ENCODE measurements at places on chromosomes 1 and 21.

GRCh38 chr1:31587720-31588423, 11.6 kb downstream of the TINAGL1 start:
- DNase-seq: peak; percentile 71

GRCh38 chr1:24564695-24565094, 8.8 kb downstream of the NCMAP start:
- DNase-seq: no peak

- no peak for DNase-seq
Observed at GRCh38 chr1:62989497-62989896, 205.6 kb downstream of the ATG4C start.

DNA sequence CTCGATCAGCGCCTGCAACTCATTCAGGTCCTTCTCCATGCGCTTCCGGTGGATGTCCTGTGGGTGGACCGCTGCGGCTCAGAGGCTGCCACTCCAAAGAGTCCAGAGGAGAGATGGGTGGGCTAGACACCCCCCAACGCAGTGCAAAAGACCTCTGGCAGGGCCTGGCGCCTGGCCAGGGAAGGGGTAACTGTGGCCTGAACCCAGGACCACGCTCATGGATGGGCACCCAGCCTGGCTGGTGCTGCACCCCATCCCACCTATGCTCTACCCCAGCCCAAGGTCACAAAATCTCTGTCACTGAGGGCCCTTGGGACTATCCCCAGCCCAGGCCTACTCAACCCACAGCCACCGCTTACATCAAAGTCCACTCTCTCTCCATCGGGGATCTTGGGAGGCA, 12.2 kb downstream of the TNNT2 start:
- peak; percentile 4 for DNase-seq

DNA sequence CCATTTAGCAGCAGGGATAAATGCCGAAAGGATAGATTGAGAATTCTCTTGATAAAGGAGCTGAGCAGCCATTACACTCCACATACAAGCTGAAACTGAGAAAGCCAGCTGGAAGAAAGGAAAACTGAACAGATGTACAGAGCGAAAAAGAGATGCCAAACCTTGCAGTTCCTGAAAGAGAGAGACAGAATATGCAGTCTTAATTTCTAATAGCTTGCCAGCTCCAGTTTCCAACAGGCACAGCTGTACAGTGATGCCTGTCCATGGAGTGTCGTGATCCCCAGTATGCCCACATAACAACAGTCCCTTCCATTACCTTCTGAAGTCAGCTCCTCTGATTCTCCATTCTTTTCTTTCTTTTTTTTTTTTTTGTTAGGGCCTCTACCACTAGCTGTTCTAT, 22.7 kb downstream of the ABL2 start:
- no peak for DNase-seq

DNA sequence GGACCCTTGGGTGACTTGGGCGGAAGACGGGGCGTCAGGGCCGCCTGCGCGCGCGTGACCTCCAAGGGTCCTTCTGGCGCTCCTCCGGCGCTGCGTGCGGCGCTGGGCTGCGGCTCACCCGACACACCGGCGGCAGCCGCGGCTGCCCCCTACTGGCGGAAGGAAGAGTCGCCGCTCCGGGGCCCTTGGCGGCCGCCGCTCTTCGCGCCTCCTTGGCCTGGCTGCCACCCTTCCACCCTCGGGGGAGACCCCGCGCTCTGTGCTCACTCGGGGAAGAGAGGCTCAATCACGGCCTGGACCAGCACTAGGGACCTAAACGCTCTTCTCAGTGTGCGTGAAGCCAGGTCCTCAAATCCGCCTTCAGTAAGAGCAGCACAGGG, 89.7 kb downstream of the DMRTA2 start:
- DNase-seq: peak; percentile 82

- DNase-seq: no peak
Observed at GRCh38 chr1:20448671-20449071, 37.3 kb downstream of the CAMK2N1 start.

GRCh38 chr1:172394811-172395210, 25.7 kb upstream of the C1orf105 start:
- no peak for DNase-seq

DNA sequence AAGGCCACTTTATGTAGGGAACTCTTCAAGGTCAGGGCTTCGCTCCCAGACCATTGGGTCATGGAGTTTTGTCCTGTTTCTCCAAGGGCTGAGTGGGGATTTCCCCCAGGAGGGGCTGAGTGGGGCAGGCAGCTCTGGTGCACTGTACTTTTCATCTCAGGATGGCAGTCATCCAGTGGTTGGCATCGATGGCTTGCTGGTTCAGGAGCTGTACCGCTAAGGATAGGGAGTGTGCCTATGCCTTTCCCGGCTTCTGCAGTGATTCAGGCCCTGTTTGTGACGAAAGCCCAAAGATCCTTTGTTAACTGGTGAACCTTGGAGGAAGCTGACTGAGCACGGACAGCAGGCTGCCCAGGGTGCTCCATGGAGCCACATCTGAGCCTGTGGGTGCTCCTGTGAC, 100.1 kb upstream of the GADD45A start:
- no peak for DNase-seq

- no peak for DNase-seq
Observed at GRCh38 chr1:93093332-93094006, 14.4 kb downstream of the MTF2 start.

- DNase-seq: no peak
Observed at GRCh38 chr1:109821221-109821669, 57.5 kb upstream of the EPS8L3 start.

GRCh38 chr1:44740179-44740617, 561 bp downstream of the KIF2C start:
- DNase-seq: no peak

GRCh38 chr1:153540394-153541361, at the start of gene S100A5:
Gene S100A5 (minus strand): TSS chr1:153540934. CDS start chr1:153540191, 743 bp downstream.
- DNase-seq: no peak

- no peak for DNase-seq
Observed at GRCh38 chr1:245142976-245143375, 11.8 kb upstream of the KIF26B start.

DNA sequence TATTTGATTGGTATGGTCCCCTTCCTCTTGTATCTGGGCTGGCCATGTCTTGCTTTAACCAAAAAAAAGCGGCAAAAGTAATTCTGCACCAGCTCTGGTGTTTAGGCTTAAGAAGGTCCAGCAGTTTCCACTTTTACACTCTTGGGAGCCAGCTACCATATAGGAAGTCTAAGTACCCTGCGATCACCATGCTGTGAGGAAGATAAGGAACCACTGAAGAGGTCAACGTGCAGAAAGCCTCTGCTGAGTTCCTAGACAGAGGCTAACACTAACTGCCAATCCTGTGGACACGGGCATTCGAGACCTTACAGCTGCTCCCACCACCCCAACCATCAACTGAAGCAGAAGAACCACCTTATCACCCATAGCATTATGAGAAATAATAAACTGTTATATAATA, 331.4 kb downstream of the VAV3 start:
- DNase-seq: no peak

DNA sequence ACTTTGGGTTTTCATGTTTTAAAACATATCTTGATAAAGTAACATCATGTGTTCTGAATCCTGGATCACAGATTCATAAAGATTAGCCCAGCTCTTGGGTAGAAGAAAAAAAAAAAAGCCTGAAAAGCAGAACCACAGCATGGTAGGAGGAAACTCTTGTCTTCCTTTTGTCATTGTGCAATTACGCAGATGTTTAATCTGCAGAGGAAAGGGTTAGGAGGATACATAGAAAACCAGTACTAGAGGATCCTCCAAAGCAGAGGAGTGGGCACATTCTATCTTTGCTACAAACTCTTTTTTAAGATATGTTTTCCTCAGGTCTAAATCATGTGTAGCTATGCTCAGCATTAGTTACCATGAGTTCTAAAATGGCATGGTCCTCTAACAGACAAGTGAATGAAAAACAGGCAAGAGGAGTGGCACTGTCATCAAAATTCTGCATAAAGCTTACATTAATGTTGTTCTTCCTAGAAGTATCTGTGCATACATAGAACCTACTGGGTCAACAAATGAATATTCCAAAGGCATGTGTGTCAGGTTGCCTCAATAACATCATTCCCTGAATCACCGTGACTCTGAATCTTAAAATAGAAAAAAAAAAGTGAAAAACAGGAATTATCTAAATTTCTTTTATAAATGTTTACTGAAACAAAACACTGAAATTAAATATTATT, 107.0 kb downstream of the NME7 start:
- no peak for DNase-seq
